ENCODE measurements at places on chromosomes 12 and 14.

DNA sequence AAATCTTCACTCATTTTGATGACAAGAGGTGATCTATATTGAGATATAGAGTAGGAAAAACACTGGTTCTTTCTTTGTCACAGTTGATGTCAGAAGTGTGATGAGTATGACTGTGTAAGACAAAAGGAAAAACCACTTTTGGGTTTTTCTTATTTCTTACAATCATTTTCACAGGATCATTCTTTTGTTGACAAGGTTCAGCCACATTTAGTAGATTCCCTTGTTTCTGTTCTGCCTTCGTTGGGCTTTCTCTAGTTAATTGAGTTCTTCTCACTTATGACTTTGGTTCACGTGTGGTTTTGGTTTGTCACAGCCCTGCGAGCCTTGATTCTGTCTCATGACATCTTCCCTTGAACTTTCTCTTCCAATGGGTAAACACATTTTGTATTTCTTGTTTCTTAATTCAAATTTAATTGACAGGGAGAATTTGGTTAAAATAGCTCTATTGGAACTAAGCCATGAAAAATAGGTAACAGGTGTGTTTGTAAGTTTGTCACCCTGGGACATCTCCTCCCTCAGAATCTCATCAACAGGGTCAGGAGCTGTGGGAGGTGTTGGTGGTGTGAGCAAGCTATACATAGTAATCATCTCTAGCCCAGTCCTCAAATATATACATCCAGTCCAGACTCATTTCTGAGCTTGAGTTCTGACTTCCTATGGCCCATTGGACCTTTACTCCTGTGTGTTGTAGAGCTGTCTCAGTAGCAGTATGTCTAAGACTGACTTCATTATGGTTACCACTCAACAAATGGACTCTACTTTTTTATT, 255.3 kb downstream of the BMP4 start:
- no peak for DNase-seq

GRCh38 chr12:131990066-131990979, 40.6 kb downstream of the EP400 start:
- DNase-seq, result no peak

- no peak for DNase-seq
Observed at GRCh38 chr14:80627745-80628144, 313.8 kb downstream of the CEP128 start.

DNA sequence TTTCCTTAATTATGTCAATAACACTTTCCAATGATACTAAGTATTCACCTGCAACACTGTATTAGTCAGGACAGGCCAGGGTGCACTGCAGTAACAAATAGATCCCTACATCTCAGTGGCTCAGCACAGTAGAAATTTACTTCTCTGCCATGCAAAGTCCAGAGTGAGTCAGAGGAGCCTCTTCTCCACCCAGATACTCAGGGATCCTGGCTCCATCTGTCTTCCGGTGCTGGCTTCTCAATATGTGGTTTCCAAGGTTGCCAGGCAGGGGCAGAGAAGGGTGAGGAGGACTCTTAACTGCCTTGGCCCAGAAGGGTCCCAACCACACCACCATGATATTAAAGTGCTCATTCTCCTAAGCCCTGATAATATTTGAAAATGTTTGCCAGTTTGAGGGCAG, 47.8 kb downstream of the ADGRD1 start:
- no peak for DNase-seq

GRCh38 chr12:81942594-81942993, 183.4 kb upstream of the PPFIA2 start:
- no peak for DNase-seq

All from stimulated activated naive CD8-positive, alpha-beta T cell treated with anti-CD3 and anti-CD28 coated beads, Interleukin-15, amount 100 ng/mL, for 72 hours (primary cell).